CD8-positive, alpha-beta T cell (primary cell): ENCODE measurements at places on chromosomes 4 and X. TPM values are rescaled to one million over a fixed set of nuclear protein-coding genes. Genes with fewer than 3 reads are reported as not detected.

Gene CT45A3
- total RNA-seq, result not detected

Gene PRRG3
- total RNA-seq, result not detected

Gene GATA1
- total RNA-seq, result not detected

Gene DNAAF6
- total RNA-seq, result not detected

Gene NMU
- total RNA-seq, result not detected

Gene DIPK2B
- not detected for total RNA-seq

Gene GAGE12E
- total RNA-seq, result not detected

Gene CASK
- total RNA-seq, result 45.4 TPM

Gene VEGFC
- total RNA-seq, result not detected

DNA sequence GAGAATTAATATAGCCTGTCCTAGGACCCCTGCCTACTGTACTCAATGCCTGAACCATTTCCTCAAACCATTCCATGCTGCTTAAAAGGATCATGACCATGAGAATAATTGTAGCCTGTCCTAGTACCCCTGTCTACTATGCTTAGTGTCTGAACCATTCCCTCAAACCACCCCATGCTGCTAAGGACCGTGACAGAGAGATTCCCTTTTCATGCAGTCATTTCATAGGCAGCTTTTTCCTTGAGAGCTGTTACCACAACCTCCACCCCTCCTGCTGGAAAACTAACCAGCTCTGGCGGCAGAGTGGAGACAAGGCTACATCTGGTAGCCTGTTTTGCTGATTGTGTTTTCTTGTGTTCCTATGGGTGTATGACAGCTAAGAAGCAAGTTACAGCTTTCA lies 174.9 kb upstream of the SMARCAD1 start:
- DNase-seq, result no peak

- no peak for DNase-seq
These were observed 4.0 kb upstream of the IRS4 start for GRCh38 chrX:108740299-108740774.

DNA sequence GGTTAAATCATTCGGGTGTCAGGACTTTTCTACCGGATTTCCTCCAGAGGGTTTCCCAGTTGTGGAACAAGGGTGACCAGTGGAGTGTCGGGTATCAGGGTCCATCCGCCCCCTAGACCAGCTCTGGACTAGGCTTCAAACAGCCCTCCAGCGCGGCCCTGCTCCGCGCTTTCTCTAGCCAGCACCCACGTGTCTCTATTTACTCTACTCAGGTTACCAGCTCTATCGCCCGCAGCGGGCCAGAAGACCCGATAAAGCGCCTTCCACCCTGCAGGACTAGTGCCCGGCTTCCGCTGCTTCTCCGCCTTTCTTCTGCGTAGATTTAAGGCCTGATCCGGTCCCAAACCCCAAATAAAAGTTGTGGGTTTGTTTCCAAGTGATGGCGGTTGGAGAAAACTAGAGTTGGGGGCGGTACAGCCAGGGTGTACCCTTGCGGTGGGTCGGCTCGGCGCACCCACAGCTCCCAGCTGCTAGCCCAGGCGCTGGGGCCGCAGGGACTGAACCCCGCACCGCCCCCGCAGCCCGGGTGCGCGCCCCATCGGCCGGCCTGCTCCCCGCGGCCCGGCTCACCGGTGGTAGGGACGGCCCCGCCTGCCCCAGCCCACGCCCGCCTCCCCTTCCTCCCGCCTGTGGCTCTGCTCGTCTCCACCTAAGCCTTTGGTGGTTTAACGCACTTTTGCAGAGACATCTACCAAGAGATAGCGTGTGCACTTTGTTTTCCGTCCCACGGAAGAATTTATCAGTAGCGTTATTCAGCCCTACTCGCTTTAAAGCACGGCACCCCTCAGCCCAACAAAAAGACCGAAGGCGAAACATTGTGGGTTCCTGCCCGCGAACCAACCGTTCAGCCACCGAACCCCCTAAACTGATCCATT lies 2.1 kb downstream of the LEF1 start:
- DNase-seq, result peak; percentile 16

DNA sequence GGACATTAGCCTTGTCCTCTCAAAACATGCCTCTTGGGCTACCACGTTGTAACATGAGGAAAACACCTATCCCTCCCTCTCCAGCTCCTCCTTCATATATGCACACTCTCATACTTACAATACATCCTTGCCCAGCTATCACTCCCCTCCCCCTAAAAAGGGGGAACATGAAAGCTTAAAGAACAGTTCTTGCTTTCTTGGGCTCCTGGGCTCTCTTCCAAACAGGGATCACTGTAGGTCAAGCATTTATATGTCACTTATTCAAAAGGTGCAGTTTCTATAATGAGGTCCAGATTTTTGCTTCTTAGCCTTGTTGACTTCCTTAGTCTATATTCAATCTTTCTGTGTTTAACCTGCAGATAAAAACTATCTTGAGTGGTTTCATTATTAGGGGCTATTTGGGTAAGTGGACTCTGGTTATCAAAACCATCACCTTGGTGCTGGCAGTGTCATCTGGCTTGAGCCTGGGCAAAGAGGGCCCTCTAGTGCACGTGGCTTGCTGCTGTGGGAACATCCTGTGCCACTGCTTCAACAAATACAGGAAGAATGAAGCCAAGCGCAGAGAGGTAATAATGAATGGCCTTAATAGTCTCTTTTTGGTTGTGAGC lies 119.4 kb downstream of the AKAP4 start:
- no peak for DNase-seq

DNA sequence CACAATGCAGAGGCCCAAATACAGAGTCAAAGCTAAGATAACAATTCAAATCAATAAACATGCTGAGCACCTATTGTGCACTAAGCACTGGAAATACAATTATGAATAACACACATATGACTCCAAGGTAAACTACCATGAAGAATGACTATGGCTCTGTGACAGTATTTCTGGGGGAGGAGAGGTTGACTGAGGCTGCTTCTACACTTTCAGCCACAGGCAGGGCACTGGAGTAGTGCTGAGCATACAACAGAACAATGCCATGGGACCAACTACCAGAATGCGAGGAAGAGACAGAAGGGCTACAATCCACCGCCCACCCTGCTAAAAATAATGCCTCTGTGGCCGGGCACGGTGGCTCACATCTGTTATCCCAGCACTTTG lies 13.7 kb downstream of the TEC start:
- DNase-seq, result no peak

DNA sequence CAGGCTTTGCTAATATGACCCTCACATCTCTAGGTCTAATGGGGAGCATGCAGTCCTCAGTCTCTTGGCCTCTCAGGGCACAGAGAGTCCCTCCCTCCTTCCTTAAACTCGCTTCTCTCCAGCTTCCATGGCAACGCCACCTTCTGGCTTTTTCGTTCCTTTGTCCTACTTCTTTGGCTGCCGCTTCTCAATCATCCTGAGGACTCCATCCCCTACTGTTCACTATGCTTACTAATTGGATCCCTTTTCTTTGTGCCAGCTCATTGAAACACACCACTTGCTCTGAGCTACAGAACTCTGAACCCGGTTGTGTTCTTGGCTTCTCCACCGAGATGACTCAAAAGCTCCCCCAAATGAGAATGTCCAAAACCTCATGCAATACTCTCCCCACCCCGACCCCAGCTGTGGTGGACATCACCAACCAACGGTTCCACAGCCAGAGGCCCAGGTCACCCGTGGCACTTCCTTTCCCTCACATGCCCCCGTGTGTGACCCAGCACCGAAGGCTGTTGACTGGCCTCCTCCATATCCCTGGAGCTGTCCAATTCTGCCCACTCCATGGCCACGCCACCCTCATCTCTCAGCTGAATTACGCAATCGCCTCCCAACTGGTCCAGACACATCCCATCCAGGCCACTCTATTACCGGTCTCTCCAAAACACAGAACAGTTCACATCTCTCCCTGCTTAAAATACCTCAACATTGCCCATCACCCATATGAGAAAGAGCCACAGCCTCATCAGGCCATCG lies 34.7 kb downstream of the CRMP1 start:
- DNase-seq, result no peak

DNA sequence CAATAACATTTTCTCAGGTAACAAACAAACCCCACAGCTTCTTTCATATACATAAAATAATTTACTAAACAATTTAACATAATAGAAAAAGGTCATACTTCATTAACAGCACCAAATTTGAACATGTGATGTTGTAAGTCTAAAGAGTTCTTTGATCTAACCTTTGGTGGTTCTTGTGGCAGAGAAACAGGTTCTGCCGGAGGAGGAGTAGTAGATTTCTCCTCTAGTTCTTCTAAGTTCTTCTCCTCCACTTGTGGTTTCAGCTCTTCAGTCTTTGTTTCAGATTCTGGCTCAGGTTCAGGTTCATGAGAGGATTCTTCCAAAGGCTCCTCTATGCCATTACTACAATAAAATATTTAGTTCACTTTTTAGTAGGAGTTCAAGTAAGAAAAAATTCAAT lies 18.3 kb downstream of the G3BP2 start:
- DNase-seq, result peak; percentile 58

DNA sequence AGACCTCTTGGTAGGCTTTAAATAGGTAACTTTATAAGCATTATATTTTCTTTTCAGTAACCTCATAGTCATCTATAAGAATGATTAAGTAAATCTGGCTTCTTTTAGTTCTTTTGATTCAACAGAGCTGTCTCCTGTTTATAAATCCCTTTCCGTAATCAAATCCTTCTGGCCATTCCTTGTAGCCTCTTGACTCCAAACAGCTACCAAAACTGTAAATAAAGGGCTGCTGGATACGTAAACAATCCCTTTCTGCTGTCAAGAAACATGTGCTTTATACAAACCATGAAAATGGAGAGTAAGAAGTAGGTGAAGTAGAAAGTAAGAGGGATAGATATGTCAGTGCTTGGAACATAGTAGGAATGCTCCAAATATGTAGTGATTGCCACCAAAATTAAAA lies 183.2 kb upstream of the CASK start:
- no peak for DNase-seq

DNA sequence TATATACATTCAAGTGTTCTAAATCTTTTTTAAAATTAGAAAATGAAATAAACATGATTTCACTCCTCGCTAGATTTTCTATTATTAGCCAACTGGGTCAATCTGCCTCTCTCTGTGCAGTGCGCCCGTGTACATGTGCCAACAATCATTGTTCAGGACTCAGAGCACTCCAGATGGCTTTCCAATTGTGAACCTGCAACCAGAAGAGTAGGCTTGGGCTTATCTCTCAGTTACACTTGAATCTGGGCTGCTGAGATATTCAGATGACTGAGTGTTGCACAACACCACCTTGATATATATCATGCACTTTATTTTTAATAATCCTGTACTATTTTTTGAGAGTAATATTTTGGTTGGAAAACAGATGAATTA lies 184.0 kb upstream of the FSTL5 start:
- DNase-seq, result no peak

DNA sequence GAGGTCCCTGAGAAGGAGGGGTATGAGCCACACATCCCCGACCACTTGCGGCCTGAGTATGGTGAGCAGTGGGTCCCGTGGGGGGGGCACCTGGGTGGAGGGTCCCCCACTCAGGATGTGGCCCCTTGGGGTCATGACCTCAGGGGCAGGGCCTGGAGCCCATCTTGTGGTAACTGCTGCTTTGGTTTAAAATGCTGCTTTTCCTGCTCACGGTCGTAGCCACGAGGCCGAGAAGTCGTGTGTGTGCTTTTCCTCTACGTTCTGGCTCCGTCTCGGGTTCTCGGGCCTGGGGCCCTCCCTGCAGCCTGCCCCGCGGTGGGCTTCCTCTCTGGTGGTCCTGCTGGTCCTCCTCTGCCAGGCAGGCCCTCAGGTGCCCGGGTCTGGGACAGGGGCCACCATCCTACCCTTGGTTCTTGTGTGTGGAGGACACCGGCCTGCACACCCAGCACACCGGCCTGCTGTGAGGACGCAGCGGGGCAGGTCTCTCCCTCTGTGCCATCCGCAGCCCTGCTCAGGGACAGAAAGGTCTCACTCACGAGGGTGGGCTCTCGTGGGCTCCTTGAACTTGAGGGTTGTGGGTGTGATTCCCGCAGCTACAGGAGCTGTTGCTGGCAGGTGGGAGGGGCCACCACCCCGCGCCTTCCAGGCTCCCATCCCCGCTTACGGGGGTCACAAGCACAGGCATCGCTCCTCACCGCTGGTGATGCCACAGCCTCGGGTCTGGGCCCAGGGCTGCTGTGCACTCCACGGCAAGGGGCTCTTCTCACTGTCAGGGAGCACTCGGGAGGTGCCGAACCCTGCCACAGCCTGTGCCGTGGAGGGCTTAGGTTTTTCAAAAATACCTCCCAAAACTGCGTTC lies 19.6 kb downstream of the UVSSA start:
- DNase-seq, result no peak

GRCh38 chr4:120839334-120839973 lies 83.1 kb downstream of the PRDM5 start:
- no peak for DNase-seq

- no peak for DNase-seq
These were observed 52.9 kb downstream of the TXK start for GRCh38 chr4:48081196-48081595.

GRCh38 chrX:119389871-119390501 lies 9.2 kb upstream of the SLC25A43 start:
- DNase-seq, result no peak

- DNase-seq, result no peak
These were observed at the start of gene HOPX for GRCh38 chr4:56681158-56681852. Gene HOPX, minus strand, starts transcription at chr4:56681296. Its CDS starts 23,480 bp downstream, at chr4:56657816.

- no peak for DNase-seq
These were observed 53.3 kb downstream of the CAMK2D start for GRCh38 chr4:113708250-113708649.

GRCh38 chr4:126495163-126495752 lies 1137.5 kb upstream of the INTU start:
- no peak for DNase-seq

DNA sequence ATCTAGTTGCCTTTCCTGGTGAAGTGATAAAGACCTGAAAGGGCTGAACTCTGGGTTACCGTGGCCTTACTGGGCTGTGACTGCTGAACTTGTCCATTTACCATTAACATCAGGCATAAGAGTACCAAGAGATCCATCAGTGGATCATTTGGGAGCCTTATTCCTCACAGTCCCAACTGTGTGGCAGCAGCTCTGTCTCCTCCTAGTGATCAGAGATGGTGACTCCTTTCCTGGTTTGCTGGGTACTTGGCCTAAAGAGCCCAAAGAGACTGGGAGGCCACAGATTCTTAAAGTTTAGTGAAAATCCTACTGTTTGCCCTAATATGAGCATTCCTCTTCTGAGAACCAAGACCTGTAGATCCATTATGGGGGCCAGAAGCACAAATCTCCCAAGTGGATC lies 56.3 kb upstream of the ATP6AP2 start:
- DNase-seq, result no peak

- no peak for DNase-seq
These were observed 15.2 kb downstream of the GAB1 start for GRCh38 chr4:143351774-143352451.

GRCh38 chr4:174870311-174870710 lies 41.3 kb upstream of the GLRA3 start:
- DNase-seq, result no peak

DNA sequence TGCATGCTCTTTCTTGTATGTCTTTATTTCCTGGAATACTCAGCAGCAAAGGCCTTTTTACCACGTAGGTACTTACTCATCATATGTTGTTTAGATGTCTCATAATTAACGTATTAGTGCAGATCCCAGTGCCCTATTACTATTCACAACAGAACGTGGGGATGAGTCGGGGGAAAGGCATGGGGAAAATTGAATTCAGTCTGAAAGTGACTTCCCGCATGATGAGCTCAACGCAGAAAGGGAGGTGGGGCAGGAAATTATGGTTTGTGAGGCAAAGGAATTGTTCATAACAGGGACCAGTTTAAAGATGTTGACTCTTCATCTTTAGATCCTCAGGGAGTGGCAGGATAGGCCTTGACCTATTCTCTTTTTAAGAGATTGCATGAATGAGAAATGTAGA lies 2.0 kb upstream of the TMPRSS11D start:
- DNase-seq, result no peak

GRCh38 chrX:16528620-16529019 lies 121.3 kb upstream of the S100G start:
- peak; percentile 51 for DNase-seq

GRCh38 chr4:71141125-71141524 lies 147.7 kb downstream of the DCK start:
- no peak for DNase-seq
